ENCODE measurements at places on chromosomes 7 and 10.

GRCh38 chr10:61830846-61831273 is 70.6 kb upstream of the ARID5B start:
- DNase-seq, result no peak

GRCh38 chr7:29170781-29171180 is 23.8 kb upstream of the CHN2 start:
- no peak for DNase-seq

DNA sequence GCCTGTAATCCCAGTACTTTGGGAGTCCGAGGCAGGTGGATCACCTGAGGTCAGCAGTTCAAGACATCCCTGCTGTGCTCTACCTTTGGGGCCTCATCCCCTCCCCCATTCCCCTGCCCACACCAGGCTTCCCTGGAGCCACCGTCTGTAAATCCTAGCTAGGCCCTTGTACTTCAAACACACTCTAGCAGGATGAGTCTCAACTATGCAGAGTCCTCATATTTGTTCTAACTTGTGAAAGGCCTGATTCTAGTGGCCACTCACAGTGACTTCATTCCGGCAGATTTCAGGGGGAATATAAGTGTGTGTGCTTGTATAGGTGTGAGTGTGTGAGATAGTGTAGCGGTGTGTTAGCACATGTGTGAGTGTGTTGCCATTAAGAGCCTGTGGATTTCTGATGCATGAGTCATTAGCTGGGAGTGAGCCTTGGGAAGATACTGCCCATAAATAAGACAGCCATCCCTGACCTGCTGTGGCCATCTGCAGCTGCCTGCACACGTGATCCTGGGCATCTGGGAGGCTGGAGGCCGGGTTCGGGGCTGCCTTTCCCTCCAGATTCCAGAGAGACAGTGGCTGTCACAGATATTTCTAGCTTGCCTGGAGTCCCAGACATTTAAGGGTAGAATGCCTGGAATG is 1.7 kb upstream of the NEURL1 start:
- DNase-seq, result peak; percentile 80

GRCh38 chr10:71952745-71953144 is 11.4 kb upstream of the CHST3 start:
- no peak for DNase-seq

- DNase-seq, result no peak
These were observed 444 bp upstream of the TNPO3 start for GRCh38 chr7:129055294-129055816.
